H1 (cell line): ENCODE measurements at places on chromosomes 7 and 10. TPM values are rescaled to one million over a fixed set of nuclear protein-coding genes. Genes with fewer than 3 reads are reported as not detected.

- no peaks in the 10 kb centered on the region for H3K36me3 ChIP-seq
- H3K4me3 ChIP-seq, result no peak overlapping the region
- no peak overlapping the region for H3K27ac ChIP-seq
- DNase-seq, result no peak
- H3K27me3 ChIP-seq, result no peaks in the 10 kb centered on the region
These were observed 124.2 kb upstream of the ABCB5 start for GRCh38 chr7:20491284-20491683.

GRCh38 chr7:80386686-80387085 is 125.2 kb downstream of the GNAT3 start:
- H3K27me3 ChIP-seq, result no peaks in the 10 kb centered on the region
- no peaks in the 10 kb centered on the region for H3K4me1 ChIP-seq
- no peaks in the 10 kb centered on the region for H3K36me3 ChIP-seq
- no peak overlapping the region for H3K4me3 ChIP-seq
- H3K27ac ChIP-seq, result no peak overlapping the region

- no peak for DNase-seq
- no peaks in the 10 kb centered on the region for H3K36me3 ChIP-seq
- no peak overlapping the region for H3K27ac ChIP-seq
- H3K27me3 ChIP-seq, result no peaks in the 10 kb centered on the region
- H3K4me3 ChIP-seq, result no peak overlapping the region
These were observed 21.3 kb downstream of the TBC1D12 start for GRCh38 chr10:94423627-94424026.

- no peaks in the 10 kb centered on the region for H3K36me3 ChIP-seq
- H3K4me3 ChIP-seq, result no peak overlapping the region
- H3K27ac ChIP-seq, result no peak overlapping the region
- H3K4me1 ChIP-seq, result no peaks in the 10 kb centered on the region
- H3K27me3 ChIP-seq, result no peaks in the 10 kb centered on the region
- no peak for DNase-seq
These were observed 37.8 kb downstream of the SRPK2 start for GRCh38 chr7:105350906-105351305.

DNA sequence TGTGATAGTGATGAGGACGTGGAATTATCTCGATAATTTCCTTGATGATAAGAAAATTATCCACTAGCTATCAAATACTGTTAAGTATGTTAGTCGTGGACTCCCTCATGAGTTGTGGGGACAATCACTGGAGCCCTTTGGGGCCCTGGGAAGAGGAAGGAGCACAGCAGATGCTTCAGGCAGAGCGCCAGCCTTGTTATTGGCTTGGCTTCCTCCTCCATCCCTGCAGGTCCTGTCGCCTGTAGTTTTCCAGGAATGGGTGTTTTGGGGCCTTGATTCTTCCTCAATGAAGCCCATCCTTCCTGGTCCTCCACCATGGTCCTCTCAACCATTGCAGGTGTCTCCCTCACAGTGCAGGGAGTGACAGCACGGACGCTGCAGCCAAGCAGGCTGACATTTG is 32.5 kb upstream of the ZNF32 start:
- no peaks in the 10 kb centered on the region for H3K27me3 ChIP-seq
- DNase-seq, result no peak
- H3K27ac ChIP-seq, result no peak overlapping the region
- no peaks in the 10 kb centered on the region for H3K4me1 ChIP-seq
- no peak overlapping the region for H3K4me3 ChIP-seq

- no peaks in the 10 kb centered on the region for H3K36me3 ChIP-seq
- H3K4me1 ChIP-seq, result peaks cover 3% of the 10 kb centered on the region; the same call in 1 of the 2 replicates
- peak overlapping the region; percentile 28; the same call in 1 of the 2 replicates for H3K4me3 ChIP-seq
- DNase-seq, result no peak
These were observed 609 bp downstream of the MAT1A start for GRCh38 chr10:80288849-80289248.

DNA sequence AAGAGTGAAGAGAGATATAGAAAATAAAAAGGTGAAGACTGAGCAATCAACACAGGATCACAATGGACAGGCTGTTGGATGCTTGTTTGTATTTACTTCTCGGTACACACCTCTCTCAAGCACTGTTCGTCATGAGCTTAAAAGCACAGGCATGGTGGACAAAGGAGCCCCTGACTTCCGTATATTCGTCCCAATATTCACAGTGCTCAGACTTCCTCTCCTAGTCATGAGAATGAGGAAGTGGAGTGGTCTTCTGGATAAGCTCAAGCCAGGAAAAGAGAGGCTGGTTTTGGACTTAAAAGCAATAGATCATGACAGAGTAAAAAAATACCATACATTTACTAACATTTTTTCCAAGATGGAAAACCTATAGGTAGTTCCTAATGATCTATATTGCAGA is 172.5 kb downstream of the SORCS1 start:
- H3K27ac ChIP-seq, result no peak overlapping the region
- peaks cover 1% of the 10 kb centered on the region for H3K27me3 ChIP-seq
- H3K36me3 ChIP-seq, result no peaks in the 10 kb centered on the region

DNA sequence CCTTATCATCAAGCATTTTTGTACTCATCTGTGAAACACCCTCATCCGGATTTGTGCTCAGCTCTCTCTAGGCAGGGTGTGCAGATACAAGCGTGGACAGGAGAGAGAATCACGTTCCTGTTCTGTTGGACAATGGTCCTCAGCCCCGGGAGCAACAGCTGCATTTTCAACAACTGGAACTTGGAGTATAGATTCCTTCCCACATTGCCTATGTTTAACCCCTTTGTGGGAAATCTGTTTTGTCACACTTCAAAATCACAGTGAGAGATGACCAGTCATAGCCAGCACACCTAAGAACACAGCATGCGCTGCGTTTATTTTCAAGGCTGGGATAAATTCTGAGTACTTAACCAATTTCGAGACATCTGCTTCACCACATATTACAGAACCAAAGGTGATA is 32.5 kb downstream of the MAP3K8 start:
- DNase-seq, result no peak
- no peaks in the 10 kb centered on the region for H3K36me3 ChIP-seq
- no peak overlapping the region for H3K27ac ChIP-seq

GRCh38 chr10:38007991-38008390 is 2.5 kb upstream of the ZNF33A start:
- no peaks in the 10 kb centered on the region for H3K4me1 ChIP-seq
- no peak overlapping the region for H3K27ac ChIP-seq
- H3K27me3 ChIP-seq, result no peaks in the 10 kb centered on the region
- DNase-seq, result no peak
- no peaks in the 10 kb centered on the region for H3K36me3 ChIP-seq
- H3K4me3 ChIP-seq, result no peak overlapping the region

- H3K27ac ChIP-seq, result no peak overlapping the region
- H3K4me3 ChIP-seq, result no peak overlapping the region
- H3K4me1 ChIP-seq, result no peaks in the 10 kb centered on the region
- no peaks in the 10 kb centered on the region for H3K27me3 ChIP-seq
- H3K36me3 ChIP-seq, result peaks cover 11% of the 10 kb centered on the region
These were observed 133.3 kb downstream of the SLC25A13 start for GRCh38 chr7:96188591-96188991.

- H3K36me3 ChIP-seq, result no peaks in the 10 kb centered on the region
- H3K27me3 ChIP-seq, result no peaks in the 10 kb centered on the region
- no peak overlapping the region; the same call in 1 of the 2 replicates for H3K27ac ChIP-seq
These were observed 3.9 kb downstream of the PTPRZ1 start for GRCh38 chr7:121876656-121877500.

DNA sequence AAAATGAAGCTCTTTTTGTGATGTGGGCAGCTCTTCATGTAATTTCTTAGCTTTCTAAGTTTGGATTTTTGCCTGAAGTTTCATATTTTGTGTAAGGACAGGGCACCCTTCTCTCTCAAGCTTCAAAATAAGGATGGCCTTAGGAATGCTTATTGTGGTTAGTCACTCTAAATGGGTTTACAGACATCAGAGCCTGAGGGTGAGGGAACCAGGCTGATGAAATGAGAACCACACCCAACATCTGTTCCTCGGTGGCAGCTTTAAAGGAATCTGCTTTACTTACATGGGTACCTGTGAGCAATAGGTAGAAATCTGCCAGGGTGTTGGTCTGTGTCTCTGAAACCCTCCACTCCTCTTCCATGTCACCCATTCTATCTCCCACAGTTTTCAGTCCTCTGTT is 174.3 kb downstream of the EMX2 start:
- H3K27me3 ChIP-seq, result no peaks in the 10 kb centered on the region
- no peaks in the 10 kb centered on the region for H3K36me3 ChIP-seq
- no peak overlapping the region for H3K4me3 ChIP-seq
- H3K4me1 ChIP-seq, result peaks cover 11% of the 10 kb centered on the region

GRCh38 chr10:124722798-124723783 is 21.1 kb downstream of the FAM53B start:
- H3K27me3 ChIP-seq, result no peaks in the 10 kb centered on the region
- H3K4me3 ChIP-seq, result no peak overlapping the region
- peaks cover 1% of the 10 kb centered on the region; the same call in 1 of the 2 replicates for H3K4me1 ChIP-seq
- no peak for DNase-seq
- no peaks in the 10 kb centered on the region for H3K36me3 ChIP-seq
- H3K27ac ChIP-seq, result no peak overlapping the region

GRCh38 chr7:11474902-11475585 is 357.0 kb downstream of the THSD7A start:
- H3K27ac ChIP-seq, result no peak overlapping the region
- H3K27me3 ChIP-seq, result no peaks in the 10 kb centered on the region
- no peaks in the 10 kb centered on the region for H3K4me1 ChIP-seq
- H3K4me3 ChIP-seq, result no peak overlapping the region
- no peak for DNase-seq

- no peak for DNase-seq
- no peaks in the 10 kb centered on the region; the same call in 1 of the 2 replicates for H3K27me3 ChIP-seq
- peaks cover 7% of the 10 kb centered on the region for H3K4me1 ChIP-seq
- H3K4me3 ChIP-seq, result no peak overlapping the region
- no peak overlapping the region for H3K27ac ChIP-seq
- no peaks in the 10 kb centered on the region for H3K36me3 ChIP-seq
These were observed 4.9 kb upstream of the ELN start for GRCh38 chr7:74023092-74023536.

DNA sequence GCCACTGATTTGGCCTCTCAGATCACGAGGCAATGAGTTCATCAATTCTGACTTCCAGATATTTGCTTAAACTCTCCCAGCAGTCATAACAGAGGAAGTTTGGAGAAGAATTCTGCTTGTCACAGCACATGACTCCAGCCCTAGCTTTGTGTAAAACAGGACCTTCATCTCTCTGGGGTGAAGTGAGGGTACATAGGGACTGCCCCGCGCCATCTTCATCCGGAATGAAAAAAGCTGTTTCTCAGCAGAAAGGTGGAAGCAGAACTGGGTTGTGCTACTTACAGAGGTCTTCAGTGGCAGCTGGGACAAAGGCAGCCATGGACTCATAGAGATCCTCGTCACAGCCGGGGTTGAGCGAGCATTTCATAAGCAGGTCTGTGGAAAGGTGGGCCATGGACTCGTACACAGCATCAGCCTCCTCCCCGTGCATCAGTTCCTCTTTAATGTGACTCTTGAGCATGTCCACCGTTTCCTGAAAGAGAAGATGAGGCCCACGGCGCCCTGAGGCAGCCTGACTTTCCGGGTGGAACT is 58.4 kb upstream of the TM9SF3 start:
- no peaks in the 10 kb centered on the region for H3K36me3 ChIP-seq
- no peaks in the 10 kb centered on the region for H3K4me1 ChIP-seq
- H3K27me3 ChIP-seq, result no peaks in the 10 kb centered on the region
- no peak overlapping the region for H3K27ac ChIP-seq

- no peak overlapping the region for H3K4me3 ChIP-seq
- peak; percentile 56 for DNase-seq
- H3K27me3 ChIP-seq, result peaks cover 61% of the 10 kb centered on the region
- peaks cover 7% of the 10 kb centered on the region for H3K4me1 ChIP-seq
These were observed 8.4 kb upstream of the RBM28 start for GRCh38 chr7:128352153-128352537.

DNA sequence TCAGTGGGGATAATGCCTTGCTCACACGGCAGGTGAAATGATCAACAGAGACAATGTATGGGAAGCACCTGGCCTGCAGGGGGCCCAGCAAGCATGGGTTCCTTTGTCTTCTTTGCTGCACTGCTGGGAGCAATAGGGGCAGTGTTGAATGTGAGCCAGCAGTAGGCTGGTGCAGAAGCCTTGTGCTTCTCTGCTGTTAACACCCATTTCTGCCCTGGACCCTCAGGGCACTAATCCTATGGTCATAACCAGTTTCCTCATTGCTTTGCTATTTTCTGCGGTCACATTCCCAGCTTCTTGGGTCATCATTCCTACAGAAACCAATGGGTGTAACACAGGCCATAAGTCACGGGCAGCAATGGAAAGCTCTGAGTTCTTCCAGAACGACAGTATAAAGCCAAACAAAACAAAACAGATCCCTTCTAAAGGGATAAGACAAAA is 10.9 kb upstream of the LGI1 start:
- H3K36me3 ChIP-seq, result no peaks in the 10 kb centered on the region
- no peaks in the 10 kb centered on the region for H3K27me3 ChIP-seq
- H3K4me3 ChIP-seq, result no peak overlapping the region
- H3K27ac ChIP-seq, result no peak overlapping the region
- peak; percentile 80 for DNase-seq

GRCh38 chr7:158488181-158488971 is 99.2 kb downstream of the PTPRN2 start:
- H3K4me1 ChIP-seq, result no peaks in the 10 kb centered on the region
- no peaks in the 10 kb centered on the region for H3K36me3 ChIP-seq
- H3K27ac ChIP-seq, result no peak overlapping the region
- H3K27me3 ChIP-seq, result no peaks in the 10 kb centered on the region
- H3K4me3 ChIP-seq, result no peak overlapping the region
- no peak for DNase-seq

DNA sequence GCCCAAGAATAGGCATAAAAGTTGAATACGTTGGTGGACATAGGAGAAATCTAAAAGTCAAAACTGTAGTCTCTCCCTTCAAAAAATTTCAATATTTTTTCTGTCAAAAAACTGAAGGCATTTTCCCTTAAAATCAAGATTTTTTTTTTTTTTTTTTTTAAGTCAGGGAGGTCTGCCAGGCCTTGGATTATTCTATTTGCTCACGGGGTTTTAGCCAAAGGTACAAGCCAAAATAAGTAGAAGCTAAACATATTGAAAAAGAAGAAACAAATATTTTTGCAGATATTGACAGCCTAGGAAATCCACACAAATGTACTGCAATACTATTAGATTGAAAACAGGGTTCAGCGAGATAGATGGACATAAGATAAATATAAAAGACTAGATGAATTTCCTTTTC is 190.1 kb upstream of the PLXDC2 start:
- H3K27ac ChIP-seq, result no peak overlapping the region
- no peak overlapping the region for H3K4me3 ChIP-seq
- no peak for DNase-seq
- H3K4me1 ChIP-seq, result peaks cover 1% of the 10 kb centered on the region; the same call in 1 of the 2 replicates
- H3K36me3 ChIP-seq, result no peaks in the 10 kb centered on the region

- H3K27me3 ChIP-seq, result no peaks in the 10 kb centered on the region
- H3K4me1 ChIP-seq, result no peaks in the 10 kb centered on the region
- H3K4me3 ChIP-seq, result no peak overlapping the region
- DNase-seq, result no peak
- no peak overlapping the region for H3K27ac ChIP-seq
These were observed 38.4 kb upstream of the TM9SF3 start for GRCh38 chr10:96625173-96625572.

- H3K36me3 ChIP-seq, result no peaks in the 10 kb centered on the region
- DNase-seq, result no peak
- no peak overlapping the region for H3K27ac ChIP-seq
- H3K4me1 ChIP-seq, result peaks cover 8% of the 10 kb centered on the region
These were observed 38.1 kb upstream of the XPNPEP1 start for GRCh38 chr10:109961174-109962001.

GRCh38 chr7:85749696-85750453 is 563.0 kb upstream of the SEMA3D start:
- H3K27ac ChIP-seq, result no peak overlapping the region
- H3K4me1 ChIP-seq, result no peaks in the 10 kb centered on the region
- H3K4me3 ChIP-seq, result no peak overlapping the region
- H3K27me3 ChIP-seq, result no peaks in the 10 kb centered on the region; the same call in 1 of the 2 replicates

The UTF1 gene
- total RNA-seq, result 21.7 and 21.8 TPM in 2 replicates

The NPC1L1 gene
- total RNA-seq, result 0.06 TPM in 1 of 2 replicates, not detected in the other

The PLEKHS1 gene
- total RNA-seq, result not detected in 2 replicates

The ESYT2 gene
- total RNA-seq, result 36.5 and 37.5 TPM in 2 replicates

The TDRD1 gene
- total RNA-seq, result 0.71 and 0.92 TPM in 2 replicates
